ENCODE measurements at places on chromosomes 1 and 21. TPM values are rescaled to one million over a fixed set of nuclear protein-coding genes. Genes with fewer than 3 reads are reported as not detected.

DNA sequence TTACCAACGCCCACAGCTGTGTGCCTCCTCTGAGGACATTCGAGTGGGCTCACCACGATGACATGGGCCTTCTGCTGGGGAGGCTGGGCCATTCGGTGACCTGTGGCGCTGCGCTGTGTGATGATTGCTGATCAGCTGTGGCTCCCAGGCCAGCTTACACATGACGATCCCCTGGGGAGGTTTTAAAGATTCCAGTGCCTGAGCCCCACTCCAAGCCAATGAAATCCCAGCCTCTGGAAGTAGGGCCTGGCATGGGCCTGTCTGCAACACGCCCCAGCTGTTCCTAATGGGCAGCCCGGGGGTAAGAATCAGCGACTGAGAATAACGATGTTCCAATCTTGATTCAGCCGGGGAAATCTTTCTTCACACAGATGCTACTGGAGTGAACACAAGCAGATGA is 153.7 kb downstream of the KCNJ6 start:
- DNase-seq: no peak

DNA sequence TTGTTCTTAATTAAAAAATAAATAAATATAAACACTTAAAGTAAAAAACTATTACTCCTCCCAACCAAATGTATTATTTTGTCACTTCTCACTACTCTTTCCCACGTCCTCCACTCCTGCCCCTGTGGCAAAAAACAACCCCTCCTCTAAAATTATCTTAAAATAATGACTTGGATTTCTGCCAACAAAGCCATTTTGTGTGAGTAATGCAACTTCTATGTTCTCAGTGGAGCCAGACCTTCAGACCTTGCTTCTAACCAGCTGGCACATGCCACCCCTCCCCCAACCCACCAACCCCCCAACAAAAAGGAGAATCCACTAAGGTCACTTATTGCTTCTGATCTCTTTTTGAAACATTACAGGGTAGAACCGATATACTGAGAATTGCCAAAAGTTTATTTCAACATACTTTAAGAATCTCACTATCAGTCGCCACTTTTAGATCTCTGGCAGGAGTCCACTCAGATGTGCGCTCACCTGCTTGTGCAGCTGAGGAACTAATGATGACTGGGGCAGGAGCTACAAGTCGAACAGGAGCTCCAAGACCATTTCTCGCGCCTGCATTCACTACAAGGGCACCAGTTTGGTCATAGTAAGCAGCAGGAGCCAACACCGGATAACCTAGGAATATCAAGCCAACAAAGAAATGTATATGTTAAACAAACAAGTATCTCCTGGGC is 58.3 kb upstream of the SDC3 start:
- DNase-seq: peak; percentile 70

Gene BCL2L15
- under 0.01 TPM for total RNA-seq

Gene C1orf141
- not detected for total RNA-seq

Gene DCDC2B
- total RNA-seq: not detected

Gene C4BPB
- not detected for total RNA-seq

- DNase-seq: no peak
Observed at GRCh38 chr1:94531664-94532063, 9.9 kb downstream of the F3 start.

- DNase-seq: peak; percentile 14
Observed at GRCh38 chr1:199701726-199702125, 325.8 kb upstream of the NR5A2 start.

Gene NBPF15
- total RNA-seq: 31.0 TPM

GRCh38 chr1:9269721-9270120 is 23.0 kb upstream of the SPSB1 start:
- no peak for DNase-seq

GRCh38 chr1:101613546-101613945 is 376.7 kb downstream of the S1PR1 start:
- no peak for DNase-seq

GRCh38 chr1:40389871-40390560 is 16.5 kb downstream of the SMAP2 start:
- DNase-seq: peak; percentile 93

Gene RUNX3
- not detected for total RNA-seq

DNA sequence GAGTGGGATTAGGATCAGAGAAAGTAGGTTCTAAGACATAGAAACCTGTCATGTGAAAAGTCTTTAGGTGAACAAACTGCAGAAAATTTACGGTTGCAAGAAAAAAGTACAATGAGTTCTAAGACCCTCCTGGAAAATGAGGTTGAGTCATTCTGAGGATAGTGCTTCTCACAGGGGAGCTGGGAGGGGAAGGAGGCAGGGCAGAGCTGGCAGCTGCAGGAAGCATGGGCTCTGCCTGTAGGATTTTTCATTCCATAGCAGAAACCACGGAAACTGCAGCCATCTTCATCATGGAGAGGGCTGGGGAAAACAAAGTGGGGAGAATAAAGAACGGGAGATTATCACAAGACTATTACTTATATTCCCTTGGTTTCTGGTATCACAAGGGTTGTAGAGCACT is 25.8 kb upstream of the THEM4 start:
- peak; percentile 41 for DNase-seq

Gene ANKRD35
- total RNA-seq: 1.1 TPM

Gene RSPO1
- total RNA-seq: not detected

DNA sequence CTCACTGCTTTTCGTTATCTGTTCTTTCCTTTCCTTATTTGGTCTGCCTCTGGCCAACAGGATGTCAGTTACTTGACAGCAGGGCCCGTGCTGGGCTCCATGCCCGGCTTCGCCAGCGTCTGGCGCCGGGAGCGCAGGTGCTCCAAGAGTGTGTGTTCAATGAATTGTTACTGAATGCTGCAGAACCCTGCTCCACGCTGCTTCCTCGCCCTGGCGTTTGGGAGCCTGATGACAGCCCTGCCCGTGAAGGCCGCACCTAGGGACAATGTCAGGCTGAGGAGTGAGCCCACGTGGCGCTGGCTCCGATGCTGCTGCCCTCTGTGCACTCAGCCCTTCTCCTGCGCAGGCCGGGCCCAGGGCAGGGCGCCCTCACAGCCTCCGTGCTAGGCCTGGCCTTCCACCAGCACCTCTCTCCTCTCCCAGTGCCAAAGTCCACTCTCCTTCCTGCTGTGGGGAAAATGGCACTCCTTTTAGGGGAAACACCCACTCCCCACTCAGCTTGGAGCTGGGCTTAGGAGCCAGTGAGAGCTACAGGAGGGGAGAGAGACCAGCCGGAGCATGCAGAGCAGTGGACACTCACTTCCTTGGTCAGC is 51.4 kb downstream of the ACBD3 start:
- no peak for DNase-seq

Gene IRF6
- total RNA-seq: 2.9 TPM

- DNase-seq: peak; percentile 86
Observed at GRCh38 chr1:99727575-99728185, 38.8 kb downstream of the FRRS1 start.

DNA sequence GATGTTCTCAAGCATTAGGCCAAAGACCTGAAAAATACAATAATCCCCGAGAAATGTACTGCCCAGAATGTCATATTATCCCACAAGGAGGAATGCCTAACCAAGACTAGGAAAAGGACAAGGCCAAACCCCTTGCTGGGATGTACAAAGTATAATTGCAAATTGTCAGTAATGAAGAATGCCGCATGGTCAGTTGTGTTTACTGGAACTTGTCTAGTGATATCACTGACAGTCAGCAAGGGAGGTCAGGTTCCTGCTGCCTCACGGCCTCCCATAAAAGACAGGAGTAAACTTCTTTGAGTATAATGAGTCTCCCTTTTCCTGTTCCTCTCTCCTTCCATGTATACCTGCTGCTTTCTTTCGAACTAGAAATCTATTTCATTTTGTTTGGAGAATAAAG is 222.8 kb downstream of the RHOU start:
- DNase-seq: no peak

Gene CCDC190
- total RNA-seq: 0.28 TPM

- DNase-seq: no peak
Observed at GRCh38 chr1:159968901-159969300, 14.9 kb upstream of the SLAMF9 start.

- DNase-seq: no peak
Observed at GRCh38 chr1:183607322-183607980, 17.2 kb upstream of the NCF2 start.

- DNase-seq: no peak
Observed at GRCh38 chr1:91022518-91022929, 689 bp upstream of the ZNF644 start.

Gene RHCE
- 0.54 TPM for total RNA-seq

DNA sequence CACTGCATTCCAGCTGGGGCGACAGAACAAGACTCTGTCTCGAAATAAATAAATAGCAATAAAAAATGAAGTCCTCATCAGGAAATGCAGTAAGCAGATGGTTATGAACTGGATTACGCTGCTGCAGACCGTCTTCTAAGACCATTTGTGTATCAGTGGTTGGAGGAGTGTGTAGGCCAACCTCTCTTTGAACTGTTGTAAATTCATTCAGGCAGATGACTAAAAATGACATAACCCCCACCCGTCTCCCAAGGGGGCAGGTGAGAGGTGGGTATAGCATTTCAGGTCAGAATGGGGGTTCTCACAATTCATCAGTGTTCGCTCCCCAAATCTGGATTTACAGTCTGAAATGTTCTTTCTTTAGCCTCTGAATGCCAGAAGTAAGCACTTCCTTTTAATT is 177.3 kb downstream of the KIF26B start:
- DNase-seq: no peak

DNA sequence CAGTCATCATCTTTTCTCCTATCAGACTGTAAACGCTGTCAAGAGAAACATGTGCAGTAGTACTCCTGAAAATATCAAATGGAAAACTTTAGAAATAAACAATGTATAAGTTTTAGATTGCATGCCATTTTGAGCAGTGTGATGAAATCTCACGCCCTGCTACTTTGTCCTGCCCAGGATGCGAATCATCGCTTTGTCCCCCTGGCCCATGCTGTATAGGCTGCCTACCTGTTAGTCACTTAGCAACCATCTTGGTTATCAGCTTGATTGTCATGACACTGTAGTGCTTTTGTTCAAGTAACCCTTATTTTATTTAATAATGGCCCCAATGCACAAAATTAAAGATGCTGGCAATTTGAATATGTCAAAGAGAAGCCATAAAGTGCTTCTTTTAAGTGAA is 363.0 kb downstream of the ZP4 start:
- no peak for DNase-seq

- DNase-seq: no peak
Observed at GRCh38 chr21:19850157-19850556, 1148.1 kb upstream of the NCAM2 start.

DNA sequence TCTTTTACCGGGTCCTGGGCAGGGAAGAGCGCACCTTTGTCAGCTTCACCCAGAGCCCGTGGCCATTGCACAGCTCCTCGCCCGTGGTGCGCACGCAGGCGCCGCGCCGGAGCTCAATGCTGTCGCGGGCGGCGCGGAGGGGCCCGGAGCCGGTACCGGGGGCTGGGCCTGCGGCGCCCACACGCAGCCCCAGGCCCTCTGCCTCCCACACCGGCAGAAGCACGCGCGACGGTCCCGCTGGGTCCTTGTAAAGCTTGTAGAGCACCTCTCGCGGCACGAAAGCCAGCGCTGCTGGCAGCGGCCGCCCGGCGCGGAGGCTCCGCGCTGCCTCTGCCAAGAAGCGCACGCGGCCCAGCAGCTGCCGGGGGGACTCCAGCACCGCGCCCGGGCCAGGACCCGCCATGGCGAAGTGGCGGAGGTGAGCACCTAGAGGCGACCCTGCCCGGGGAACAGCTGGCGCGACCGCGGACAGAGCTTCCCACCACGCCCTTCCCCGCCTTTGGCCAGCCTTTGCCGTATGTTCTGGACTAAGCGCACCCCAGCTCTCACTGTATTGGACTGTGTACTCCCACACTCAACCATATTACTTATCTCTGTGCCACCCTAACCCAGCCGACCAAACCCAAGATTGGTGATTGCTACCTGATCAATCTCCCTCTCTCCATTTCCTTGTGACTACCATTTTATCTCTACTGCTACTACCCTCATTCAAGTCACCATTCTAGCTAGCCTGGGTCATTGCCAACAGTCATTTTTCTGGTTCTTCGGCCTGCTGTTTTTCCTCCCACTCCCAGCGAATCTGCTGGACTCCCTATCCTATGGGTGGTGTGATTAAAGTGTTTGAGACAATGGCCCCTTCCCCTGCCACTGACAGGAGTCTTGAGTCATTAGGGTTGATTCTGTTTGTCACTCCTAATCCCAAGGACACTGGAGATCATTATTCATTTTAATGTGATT is at the start of gene HECTD3:
Gene HECTD3 (minus strand): TSS at position 470 of the 957 bp plus-strand sequence. CDS start 67 bp downstream, at position 403.
- DNase-seq: peak; percentile 71

- peak; percentile 68 for DNase-seq
Observed at GRCh38 chr1:43452789-43453441, 816 bp downstream of the HYI start.

DNA sequence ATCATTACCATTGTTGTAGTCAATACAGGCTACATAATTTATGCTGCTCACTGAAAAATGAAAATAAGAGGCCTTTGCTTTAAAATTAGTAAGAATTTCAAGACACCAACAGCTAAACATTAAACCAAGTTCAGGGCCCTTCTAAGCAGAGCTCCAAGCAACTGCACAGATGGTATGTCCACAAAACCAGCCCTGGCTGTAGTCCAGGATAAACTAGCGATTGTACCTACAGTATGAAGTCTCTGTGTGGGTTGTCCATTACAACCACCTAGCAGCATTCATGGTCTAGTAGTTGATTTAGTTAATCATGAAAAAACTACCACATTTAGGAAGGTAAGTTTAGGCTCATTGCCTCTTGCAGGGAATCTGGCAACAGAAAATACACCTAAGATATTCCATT is 35.3 kb downstream of the CLCA4 start:
- DNase-seq: no peak

DNA sequence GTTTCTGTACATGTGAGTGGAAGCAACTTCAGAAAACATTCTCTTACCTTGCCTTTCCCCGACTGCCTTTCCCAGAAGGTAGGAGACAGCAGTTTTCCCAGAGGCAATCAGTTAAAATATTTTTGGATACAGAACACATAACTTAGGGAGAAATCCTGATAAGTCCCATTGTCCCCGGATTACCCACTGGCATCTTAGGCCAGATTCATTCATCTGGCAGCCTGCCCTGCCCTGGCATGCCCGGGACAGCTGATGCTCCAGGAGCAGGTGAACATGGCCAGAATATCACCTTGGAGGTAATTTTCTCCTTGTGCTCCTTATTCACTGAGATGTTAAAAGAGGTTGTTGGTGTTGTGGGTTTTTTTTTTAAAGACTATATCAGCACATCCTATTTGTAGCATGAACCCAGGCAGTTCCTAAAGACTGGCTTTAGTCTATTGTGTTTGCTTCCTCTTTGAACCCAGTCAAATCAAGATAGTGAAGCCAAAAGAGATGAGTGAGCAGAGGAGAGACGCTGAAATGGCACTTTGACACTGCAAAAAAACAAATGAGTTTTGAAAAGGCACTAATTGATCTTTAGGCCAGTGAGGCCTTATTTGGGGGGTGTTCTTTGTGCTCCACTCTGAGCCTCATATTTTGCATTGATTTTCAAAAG is 139.6 kb downstream of the PLPP3 start:
- no peak for DNase-seq

Gene NBPF6
- not detected for total RNA-seq

DNA sequence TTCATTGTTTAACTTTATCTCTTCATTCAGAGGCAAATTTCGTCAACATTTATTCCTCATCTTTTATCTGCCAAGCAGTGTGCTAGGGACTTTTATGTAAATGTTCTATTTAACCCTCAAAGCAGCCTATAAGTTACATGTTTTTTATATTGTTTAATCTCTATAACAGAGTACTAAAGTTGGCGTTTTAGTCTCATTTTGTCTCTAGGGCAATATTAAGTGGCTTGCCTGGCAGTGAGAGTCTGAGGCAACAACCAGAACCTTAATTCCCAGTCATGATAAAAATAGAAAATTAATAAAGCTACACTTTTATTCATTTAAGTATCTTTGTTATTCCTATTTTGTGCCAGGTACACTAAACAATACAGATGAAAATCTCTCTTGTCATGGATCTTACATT is 994.3 kb upstream of the ADGRL2 start:
- no peak for DNase-seq

- DNase-seq: peak; percentile 91
Observed at GRCh38 chr1:226814751-226815537, 55.5 kb upstream of the PSEN2 start.

Gene RAB42
- 0.83 TPM for total RNA-seq

Data from IMR-90 (cell line).